ENCODE measurements at places on chromosomes 1 and 21.

DNA sequence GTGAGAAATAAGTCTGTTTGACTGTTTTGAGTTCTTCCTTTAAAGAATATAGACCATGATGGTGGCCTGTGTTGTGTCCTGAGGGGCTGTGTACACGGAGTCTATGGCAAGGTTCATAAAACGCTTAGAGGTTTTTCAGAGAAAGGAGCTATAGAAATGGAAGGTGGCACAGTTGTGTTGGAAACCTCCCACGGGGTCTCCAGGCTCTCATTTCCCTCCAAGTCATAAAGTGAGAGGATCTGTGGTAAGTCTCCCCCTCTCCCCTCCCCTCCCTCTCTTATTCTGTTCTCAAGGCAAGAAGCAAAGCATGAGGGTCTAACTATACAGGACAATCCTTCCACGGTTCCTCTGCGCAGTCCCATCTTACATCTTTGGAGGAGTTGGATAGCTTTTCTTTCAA lies 139.2 kb downstream of the KIF26B start:
- no peak for DNase-seq

DNA sequence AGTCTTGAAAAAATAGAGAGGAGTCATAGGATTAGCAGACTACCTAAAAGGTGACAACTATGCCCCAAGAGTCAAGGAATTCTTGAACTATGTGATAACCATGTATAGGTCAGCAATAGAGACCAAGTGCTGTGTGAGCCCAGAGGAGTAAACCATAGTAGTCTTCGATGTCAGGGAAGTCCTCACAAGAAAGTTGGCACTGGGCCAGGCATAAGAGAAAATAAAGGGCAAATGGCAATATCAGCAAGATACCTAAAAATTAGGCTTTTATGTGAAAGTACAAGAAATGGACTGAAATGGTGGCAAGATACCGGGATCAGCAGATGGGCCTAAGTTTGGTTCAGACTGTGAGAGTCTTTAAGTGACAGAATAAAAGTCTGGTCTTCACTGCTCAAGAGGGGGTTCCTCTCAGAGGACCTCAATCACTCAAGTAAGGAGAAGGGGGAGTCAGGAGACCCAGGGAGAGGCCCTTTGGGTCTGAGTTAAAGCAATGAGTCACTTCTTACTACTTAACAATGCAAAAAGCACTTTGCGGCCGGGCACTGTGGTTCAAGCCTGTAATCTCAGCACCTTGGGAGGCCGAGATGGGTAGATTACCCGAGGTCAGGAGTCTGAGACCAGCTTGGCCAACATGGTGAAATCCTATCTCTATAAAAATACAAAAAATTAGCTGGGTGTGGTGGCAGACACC lies 95.0 kb downstream of the TEX35 start:
- DNase-seq, result no peak

DNA sequence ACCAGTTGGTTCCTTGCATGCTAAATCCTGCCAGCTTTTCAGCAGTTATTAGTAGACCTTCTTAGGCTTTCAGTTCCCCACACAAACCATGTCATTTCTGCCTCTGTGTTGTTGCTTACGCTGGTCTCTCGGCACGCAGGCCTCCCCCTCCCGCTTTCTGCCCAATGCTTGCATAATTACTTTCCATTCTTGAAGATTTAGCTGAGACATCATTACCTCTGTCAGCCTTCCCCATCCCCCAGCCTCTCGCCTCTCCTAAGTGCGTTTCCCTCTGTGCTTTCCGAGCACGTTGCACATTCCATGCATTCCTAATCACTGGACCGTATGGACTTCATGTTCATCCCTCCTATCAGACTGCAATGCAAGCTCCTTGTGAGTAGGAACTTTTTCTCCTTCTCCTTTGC lies 26.8 kb downstream of the TSHB start:
- DNase-seq, result no peak

GRCh38 chr1:159307346-159308020 lies 5.3 kb downstream of the FCER1A start:
- DNase-seq, result no peak

DNA sequence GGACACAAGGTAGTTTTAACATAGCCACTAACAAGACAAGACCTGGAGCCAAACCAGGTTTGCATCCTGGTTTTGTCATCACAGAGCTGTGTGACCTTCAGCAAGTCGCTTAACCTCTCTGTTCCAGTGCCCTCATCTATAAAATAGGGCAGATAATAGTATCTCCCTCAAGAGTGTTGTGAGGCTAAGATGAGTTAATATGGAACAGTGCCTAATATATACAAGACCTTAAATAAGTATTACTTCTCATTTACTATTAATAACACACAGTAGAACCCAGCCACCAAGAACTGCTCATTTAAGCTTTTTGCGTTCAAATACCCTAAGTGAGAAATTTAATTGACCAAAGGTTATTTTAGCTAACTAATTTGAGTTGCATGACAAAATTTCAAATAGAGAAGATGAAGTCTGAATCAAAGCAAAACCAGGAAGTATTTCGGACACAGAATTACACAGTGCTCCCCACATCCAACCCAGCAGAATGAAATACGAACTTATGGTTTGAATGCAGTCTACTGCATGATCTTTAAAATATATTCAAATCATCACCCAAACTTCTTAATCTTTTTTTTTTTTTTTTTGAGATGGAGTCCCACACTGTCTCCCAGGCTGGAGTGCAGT lies 123.9 kb upstream of the KRTAP19-8 start:
- DNase-seq, result no peak

DNA sequence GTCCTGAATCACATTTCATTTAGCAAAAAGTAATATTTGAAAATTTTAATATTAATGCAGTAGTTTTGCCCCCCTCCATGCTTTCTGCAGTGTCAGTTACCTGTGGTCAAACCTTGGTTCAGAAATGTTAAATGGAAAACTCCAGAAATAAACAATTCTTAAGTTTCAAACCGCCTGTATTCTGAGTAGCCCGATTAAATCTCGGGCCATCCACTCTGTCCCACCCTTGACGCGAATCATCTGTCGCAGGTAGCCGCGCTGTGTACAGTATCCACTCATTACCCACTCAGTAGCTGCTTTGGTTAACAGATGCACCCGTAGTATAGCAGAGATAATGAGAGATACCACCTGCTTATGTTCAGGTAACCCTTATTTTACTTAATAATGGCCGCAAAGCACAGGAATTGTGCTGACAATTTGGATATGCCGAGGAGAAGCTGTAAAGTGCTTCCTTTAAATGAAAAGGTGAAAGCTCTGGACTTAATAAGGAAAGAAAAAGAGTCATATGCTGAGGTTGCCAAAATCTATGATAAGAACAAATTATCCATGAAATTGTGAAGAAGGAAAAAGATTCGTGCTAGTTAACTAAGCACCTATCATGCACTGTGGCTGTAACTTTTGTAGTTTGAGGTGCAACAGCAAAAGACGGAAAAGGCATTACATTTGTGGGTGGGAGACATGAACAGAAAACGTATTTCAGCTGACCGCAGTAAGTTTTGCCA lies 889 bp upstream of the SCYL3 start:
- DNase-seq, result peak; percentile 41

DNA sequence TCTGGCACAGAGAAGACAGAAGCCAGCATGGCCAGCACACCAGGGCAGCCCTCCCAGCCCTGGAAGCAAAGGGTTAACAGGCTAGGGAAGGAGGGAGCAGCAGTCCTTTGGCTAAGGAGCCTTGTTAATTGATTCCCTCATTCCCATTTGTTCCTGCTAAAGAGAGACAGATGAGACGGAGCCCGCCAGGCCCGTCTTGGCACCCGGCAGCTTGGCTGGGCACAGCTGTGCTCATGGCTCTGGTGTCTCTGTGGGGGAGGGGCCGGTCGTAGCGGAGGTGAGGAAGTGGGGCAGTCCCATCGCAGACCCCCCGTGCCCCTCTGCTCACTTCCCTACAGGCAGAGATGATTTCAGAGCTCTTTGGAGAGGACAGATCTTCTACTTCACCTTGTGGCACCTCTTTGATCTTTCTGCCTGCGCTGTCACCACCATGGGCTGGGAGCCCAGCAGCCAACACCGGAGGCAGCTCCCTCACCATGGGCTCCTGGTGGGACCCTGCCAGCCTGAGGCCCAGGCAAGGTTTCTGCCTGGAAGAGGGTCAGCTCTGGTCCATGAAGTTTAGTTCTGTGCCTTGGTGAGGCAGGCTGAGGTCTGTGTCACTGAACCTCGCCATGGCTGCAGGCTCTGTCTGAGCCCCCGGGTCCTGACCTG lies 38.0 kb downstream of the FOXO6 start:
- DNase-seq, result no peak

- DNase-seq, result peak; percentile 45
Measured at GRCh38 chr1:54051933-54052430, 1.0 kb downstream of the TMEM59 start.

- no peak for DNase-seq
Measured at GRCh38 chr1:39328586-39329121, 124.2 kb downstream of the MACF1 start.

- no peak for DNase-seq
Measured at GRCh38 chr21:25656412-25656811, 17.4 kb downstream of the JAM2 start.

GRCh38 chr1:231020816-231021215 lies 19.2 kb downstream of the FAM89A start:
- DNase-seq, result no peak

DNA sequence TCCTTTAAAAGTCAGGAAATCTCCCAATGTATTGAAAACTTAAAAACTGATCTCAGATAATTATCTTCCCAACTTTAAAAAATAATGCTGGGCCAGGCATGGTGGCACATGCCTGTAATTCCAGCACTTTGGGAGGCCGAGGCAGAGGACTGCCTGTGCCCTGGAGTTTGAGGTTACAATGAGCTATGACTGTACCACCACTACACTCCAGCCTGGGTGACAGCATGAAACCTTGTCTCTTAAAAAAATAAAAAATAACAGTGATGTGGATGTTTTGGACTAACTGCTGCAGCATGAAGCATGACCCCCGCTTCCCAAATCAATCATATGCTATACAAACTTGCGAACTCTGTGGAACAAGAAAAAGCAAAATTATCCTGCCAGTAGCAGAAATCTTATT lies 186.3 kb downstream of the RERE start:
- no peak for DNase-seq

- DNase-seq, result peak; percentile 29
Measured at GRCh38 chr1:236394879-236395229, 768 bp downstream of the EDARADD start.

DNA sequence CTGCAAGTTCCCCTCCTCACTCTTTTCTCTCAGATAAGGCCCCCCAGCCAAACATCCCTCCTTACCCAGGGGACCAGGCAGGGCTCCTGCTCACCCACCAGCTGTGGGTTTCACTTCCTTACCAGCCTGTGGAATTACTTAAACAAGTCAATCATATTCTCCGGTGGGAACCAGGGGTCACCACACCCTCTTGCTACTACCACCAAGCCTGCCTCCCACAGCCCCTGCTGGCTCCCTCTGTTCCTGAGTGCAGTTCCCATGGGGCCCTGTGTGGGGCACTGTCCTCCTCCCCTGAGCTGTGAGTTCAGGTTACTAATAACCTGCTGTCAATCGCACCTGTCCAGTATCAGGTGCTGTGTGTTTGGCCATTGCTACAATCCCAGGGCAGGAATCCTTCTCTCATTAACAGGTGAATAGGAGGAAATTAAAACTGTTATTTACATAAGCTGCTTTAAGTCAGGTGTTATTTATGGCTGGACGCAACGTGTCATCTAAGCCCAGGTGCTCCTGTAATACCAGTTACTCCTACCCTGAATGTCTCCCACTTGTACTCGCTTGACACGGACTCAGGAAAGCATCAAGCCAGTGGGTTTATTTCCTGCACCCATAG lies 53.1 kb upstream of the LBR start:
- peak; percentile 93 for DNase-seq

DNA sequence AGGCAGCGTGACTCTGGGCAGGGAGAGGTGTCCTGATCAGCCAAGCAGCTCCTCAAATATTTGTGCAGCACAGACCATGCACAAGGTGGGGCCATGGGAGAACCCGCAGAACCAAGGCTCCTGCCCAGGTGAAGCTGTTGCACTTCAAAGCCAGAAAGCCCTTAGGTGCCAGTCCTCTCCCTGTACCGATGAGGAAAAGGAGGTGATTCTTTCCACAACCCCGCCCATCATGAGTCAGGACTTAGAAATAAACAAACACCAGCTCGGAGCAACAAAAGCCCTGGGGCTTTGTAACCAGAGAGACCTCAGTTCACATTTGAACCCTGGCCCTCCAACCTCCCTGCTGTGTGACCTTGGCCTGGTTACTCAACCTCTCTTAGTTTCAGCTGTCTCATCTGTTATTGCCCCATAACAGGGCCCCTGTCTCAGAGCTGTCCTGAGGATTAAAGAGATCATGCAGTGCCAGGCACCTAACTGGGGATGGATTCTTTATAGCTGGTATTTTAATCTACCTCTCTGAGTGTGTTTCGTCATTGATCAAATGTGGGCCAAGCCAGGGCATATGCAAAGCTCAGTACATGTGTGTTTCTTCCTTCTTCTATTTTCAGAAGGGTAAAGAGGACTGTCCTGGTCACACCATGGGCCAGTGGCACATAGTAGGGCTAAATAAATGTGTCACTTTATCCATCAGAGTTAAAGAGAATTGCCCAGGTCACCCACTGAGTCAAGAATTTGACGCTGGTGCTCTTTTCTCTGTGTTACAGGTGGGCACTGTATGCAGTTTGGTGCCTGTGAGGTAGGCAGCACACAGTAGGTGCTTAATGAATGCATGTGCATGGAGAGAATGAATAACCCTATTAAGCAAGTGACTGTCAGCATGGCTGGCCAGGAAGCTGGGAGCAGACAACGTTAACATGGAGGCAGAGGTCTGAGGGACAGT lies 1.4 kb downstream of the LDLRAD1 start:
- DNase-seq, result peak; percentile 72

- DNase-seq, result no peak
Measured at GRCh38 chr1:77039739-77040138, 172.5 kb downstream of the ST6GALNAC5 start.

All from NCI-H146 (cell line).